Stimulated activated CD4-positive, alpha-beta T cell treated with anti-CD3 and anti-CD28 coated beads, TNF-alpha, amount 100 ng/mL, for 24 hours (primary cell): ENCODE measurements at places on chromosomes 12 and 14.
A peak's percentile ranks its signal among the peaks of the same experiment; 100 is the strongest.

DNA sequence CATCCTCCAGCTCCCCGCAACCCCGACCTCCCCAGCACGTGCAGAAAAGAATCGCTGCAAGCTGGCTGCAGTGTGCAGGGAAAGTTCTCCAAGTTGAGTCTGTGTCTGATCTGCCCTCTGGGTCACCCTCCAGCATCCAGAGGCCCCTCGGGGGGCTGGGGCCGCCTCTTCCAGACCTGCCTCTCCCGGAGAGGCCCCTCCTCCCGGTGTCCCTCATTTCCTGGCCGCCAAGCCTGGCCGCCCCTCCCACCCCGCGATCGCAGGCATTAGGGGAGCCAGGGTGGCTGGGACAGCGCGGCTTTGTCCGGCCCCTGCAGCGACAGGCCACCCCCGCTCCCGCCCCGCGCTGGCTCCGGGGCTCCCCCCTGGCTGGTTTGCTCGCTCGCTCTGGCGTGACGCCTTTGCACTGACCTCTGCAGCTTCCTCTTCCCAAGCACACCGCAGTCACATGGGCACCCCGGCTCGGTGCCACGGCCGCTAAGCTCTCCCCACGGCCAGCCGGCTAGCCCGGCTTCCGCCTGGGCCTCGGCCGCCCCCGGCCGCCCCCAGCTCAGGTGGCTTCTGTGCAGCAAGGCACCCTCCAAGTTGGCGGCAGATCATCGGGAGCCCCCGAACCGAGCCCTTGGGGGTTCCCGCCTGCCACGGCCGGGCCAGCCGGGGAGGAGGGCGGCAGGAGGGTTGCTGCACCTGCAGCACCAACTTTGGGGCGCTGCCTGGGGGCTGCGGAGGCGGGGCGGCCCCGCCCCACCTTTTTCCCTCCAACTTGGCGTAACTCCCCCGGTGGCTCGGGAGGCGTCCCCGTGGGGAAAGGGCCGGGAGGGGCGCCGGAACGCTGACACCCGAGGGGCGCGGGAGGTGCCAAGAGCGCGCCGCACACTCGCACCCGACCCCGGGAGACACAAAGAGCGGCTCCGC is 43.7 kb downstream of the KDM2B start:
- peak; percentile 56 for DNase-seq

DNA sequence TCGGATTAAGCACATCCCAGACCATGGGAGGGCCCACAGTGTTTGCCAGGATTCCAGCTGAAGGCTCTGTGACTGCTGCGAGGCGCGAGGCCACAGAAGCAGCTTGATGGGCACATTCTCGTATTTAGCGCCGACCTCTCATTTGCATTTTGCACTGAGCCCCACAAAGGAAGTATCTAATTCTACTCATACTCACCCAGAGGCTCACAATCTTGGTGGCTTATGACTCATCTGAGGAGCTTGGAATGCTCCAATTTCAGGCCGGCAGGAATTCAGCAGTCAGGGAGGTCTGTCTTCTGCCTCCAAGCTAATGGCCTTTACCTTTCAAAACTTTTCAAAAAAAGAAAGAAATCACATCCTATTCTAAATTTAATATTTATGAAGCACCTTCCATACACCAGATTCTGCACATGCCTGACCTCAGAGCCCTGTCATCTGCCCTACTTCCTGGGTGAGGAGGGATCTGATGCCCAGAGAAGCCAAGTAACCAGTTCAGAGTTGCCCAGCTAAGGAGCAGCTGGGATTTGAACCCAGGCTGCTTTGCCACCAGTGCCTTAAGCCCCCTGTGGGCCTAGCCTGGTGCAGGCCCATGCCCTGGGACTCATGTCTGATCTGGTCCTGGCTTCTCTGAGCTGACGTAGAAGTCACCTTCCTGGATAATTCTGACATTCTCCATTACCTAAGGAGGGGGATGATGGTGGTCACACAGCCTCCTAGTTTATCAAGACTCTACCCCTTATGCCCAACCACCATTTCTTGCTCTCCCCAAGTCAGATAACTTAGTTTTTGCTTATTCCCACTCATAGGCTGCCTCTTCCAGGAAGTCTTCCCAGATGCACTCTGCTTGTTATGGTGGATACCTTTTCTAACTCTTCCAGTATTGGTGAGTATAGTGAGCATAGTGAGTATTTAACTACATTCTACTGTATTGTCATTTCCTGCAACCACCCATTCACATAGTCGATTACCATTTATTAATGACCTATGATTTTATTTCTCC is 198.9 kb downstream of the RBM19 start:
- no peak for DNase-seq

GRCh38 chr12:25797386-25797785 is 161.1 kb upstream of the RASSF8 start:
- no peak for DNase-seq

DNA sequence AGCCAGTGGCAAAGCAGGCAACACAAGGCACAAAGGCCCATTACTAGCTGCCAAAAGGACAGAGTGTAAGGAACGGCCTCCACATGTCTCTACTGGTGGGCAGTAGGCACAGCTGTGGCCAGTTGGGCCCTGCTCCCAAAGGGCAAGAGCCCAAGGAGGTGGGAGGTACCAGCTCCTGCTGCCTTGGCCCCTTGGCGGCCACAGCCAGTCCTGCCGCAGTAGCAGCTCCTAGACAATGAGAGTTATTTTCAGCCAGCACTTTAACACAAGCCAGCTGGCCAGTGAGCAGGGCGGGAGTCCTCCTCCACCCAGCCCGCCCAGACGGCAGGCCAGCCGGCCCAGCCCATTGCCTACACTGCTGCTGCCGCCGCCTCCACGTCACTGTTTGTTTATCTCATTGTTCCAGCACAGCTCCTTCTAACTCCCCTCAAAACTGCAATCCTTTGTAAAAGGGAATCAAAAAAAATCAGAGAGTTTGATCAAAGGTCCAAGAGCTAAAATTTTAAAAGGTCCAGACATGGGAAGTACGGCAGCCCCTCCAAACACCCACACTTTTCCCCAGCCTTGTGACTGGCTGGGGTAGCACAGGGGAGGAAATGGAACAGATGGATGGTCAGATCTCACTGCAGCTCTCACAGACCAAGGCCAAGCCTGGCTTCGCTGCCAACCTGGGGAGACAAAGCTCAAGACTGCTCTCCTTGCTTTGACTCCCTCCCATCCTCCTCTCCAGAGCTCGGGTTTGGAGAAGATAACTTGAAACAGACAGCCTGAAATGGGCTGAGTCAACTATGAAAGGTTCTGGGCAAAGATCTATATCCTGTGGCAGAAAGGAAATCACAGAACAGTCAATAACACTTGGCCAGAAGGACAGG is 33.5 kb downstream of the FMNL3 start:
- DNase-seq, result no peak

DNA sequence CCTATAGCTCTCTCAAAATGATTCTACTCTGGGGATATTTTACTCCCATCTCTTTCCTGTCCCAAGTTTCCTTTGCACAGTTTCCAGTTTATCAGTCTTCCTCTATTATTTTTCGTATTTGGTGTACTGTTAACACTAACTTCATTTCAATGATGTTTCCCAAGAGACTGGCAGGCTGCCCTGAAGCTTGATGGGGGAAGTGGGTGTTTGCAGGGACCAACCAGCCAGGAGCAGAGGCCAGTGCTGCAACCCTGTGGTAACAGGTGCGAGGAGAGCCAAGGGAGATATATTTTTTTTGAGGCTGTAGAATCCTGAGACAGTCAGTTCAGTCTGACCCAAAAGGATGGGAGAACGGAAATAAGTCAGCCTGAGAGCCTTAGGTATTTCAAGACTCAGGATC is 11.8 kb upstream of the CEBPE start:
- no peak for DNase-seq

- no peak for DNase-seq
Measured at GRCh38 chr14:29310210-29310609, 543.6 kb downstream of the FOXG1 start.
